ENCODE measurements at places on chromosomes 1 and 21. TPM values are rescaled to one million over a fixed set of nuclear protein-coding genes. Genes with fewer than 3 reads are reported as not detected.

HCRTR1 gene
- total RNA-seq: not detected

CLEC20A gene
- total RNA-seq: not detected

MPL gene
- not detected for total RNA-seq

VANGL1 gene
- total RNA-seq: 2.6 TPM

CDK11A gene
- total RNA-seq: 38.9 TPM

F5 gene
- total RNA-seq: 4.2 TPM

CCDC17 gene
- 7.3 TPM for total RNA-seq

SELL gene
- 0.26 TPM for total RNA-seq

GPR61 gene
- not detected for total RNA-seq
